Stomach (tissue), 19 donors: ENCODE measurements at places on chromosomes 2 and 18. TPM values are rescaled to one million over a fixed set of nuclear protein-coding genes. Genes with fewer than 3 reads are reported as not detected.
A peak's percentile ranks its signal among the peaks of the same experiment; 100 is the strongest.

EN1 gene
- polyA plus RNA-seq = not detected

CRYGC gene
- polyA plus RNA-seq = not detected

UGT1A10 gene
- polyA plus RNA-seq = 2.5 TPM

PARD3B gene
- polyA plus RNA-seq = 7.2 TPM

FAP gene
- not detected for polyA plus RNA-seq

REEP1 gene
- polyA plus RNA-seq = 2.9 TPM

GRCh38 chr18:63894106-63894772 is 6.7 kb downstream of the SERPINB2 start:
- DNase-seq = no peak

- DNase-seq = no peak
Measured at GRCh38 chr2:8065191-8065590, 616.7 kb upstream of the ID2 start.

DNA sequence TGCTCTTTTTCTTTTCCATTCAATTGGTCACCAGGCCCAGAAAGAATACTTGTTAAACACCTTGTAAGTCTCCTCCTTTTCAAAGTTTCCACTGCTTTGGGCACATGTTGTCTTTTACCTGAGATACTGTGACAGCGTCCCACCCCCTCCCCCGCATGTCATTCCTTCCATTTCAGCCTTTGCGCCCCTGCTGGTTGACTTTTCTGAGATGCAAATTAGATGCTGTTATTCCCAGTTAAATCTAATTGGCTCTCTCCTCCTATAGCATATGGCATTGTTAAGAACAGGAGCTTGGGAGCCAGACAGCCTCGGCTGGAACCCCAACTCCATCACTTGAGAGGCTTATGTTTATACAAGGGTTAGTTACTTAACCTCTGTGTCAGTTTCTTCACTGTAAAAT is 80.3 kb upstream of the GAREM1 start:
- DNase-seq = no peak

GRCh38 chr18:49926106-49926745 is 112.9 kb upstream of the ACAA2 start:
- DNase-seq = no peak

GRCh38 chr2:95077530-95077825 is 44.1 kb downstream of the MRPS5 start:
- no peak for DNase-seq

- no peak for DNase-seq
Measured at GRCh38 chr2:123144082-123144481, 881.0 kb upstream of the CNTNAP5 start.

GRCh38 chr2:107607054-107607453 is 219.6 kb upstream of the RGPD4 start:
- DNase-seq = no peak

DNA sequence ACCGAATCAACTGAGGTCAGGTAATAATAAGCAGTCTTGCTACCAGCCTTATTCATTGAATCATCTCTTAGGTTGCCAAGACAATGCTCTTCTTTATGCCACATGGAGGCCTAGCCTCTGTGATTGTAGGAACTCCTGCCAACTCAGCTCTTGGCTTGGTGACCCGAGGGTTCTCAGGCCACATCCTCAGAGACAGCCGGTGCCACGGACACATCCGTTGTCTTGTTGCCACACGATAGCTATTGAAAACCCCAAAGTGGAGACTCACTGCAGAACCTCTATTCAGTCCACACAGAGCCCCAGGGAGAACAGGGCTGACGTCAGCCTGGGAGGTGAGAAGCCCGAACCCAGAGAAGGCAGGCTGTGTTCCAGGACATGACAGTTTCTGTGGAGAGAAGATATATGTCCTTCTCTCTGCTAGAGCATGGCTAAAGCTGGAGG is 53.5 kb upstream of the TGFA start:
- no peak for DNase-seq

GRCh38 chr2:71749671-71750101 is 296.3 kb downstream of the DYSF start:
- no peak for DNase-seq

- no peak for DNase-seq
Measured at GRCh38 chr18:22566703-22567420, 149.1 kb upstream of the CTAGE1 start.

GRCh38 chr2:178498137-178498536 is 17.9 kb downstream of the PLEKHA3 start:
- DNase-seq = no peak

DNA sequence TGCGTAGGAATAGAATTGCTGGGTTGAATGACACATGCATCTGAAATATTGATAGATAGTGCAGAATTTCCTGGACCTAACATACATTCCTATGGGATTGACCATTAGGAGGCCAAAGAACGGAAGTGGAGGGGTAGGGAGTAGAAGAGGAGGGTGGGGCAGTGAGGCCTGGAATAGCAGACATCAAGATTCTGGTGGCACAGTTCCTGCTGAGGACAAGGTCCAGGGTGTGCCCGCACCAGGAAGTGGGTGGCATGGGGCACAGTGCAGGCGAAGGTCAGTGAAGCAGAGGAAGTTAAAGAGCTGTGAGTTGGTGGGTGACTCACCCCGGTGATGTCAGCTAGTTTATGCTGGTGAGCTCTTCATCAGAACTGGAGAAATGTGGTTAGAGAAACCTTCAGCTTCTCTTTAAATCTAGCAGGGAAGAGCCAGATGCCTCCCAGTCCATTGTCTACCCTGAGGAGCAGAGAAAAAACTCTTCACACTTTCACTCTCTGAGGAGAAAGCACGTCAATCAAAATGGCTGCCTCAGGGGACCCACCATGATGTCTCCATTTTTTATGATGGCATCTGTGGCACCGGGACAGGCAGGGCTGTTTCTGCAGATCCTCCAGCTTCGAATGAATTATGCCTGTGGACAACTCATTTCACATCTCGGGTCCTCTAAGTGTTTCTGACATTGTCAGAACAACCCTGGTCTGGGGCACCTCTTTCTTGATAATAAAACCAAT is 55.9 kb upstream of the CTLA4 start:
- peak; percentile 84 for DNase-seq

- DNase-seq = no peak
Measured at GRCh38 chr18:64399566-64399965, 250.7 kb upstream of the LINC00305 start.

DNA sequence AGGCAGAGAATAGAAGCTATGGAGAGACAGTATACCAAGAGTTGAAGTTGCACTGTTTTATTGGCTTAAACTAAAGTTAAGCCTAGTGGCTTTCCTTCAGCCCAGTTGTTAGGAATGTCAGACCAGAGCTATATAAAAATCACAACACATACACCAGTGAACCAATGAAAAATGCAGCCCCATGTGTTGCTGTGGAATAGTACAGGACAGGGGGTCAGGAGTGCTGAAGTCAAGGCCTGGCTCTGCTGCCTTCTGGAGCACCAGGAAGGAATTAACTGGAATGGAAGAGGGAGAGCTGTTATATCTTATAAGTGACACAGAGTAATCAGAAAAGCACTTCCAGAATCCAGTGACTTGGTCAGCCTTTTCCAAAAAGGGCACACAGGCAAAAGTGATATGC is 58.9 kb downstream of the OSR1 start:
- DNase-seq = no peak
